ENCODE measurements at places on chromosomes 16 and 17.

- no peak for DNase-seq
These were observed 15.4 kb downstream of the UBN1 start for GRCh38 chr16:4862639-4863038.

GRCh38 chr16:53220585-53220984 is 165.8 kb downstream of the CHD9 start:
- no peak for DNase-seq

- no peak for DNase-seq
These were observed 3.4 kb downstream of the SP6 start for GRCh38 chr17:47847341-47848197.

DNA sequence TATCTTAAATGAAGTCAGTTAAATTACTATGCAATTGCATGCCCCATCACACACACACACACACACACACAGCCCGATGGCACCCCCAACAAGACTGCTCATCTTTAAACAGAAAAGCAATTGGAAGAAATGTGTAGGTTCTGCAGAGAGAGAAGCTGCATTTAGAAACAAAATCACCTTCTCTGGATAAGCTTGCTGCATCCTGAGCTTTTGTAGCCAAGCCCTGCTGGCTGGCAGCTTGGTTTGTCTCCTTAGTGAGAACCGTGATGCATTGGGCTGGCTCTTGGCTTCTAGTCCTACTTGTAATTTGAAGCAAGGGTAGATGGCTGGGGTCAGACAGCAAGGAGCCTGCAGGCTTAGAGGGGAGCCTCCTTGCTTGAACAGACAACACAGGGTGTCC is 153.8 kb downstream of the SOX9 start:
- DNase-seq: no peak

DNA sequence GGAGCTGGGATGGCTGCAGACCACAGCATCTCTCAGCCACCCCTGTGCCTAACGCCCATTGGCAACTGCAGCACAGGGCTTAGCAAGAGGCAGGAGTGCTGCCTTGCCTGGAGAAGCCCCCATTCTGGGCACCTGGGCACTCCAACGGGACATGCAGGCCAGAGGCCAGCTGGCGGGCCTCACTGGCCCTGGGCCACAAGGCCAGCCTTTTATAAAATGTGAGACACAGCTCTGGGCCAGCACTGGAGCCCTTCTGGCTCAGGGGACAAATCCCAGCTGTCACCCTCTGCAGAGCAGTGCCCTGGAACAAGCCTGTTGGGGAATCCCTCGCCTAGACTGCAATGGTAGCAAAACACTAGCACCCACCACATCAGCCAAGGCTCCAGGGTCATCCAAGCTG is 171.8 kb downstream of the WSCD1 start:
- no peak for DNase-seq

GRCh38 chr16:31478956-31479355 is 4.0 kb upstream of the SLC5A2 start:
- DNase-seq: no peak

- no peak for DNase-seq
These were observed 25.9 kb downstream of the TMEM94 start for GRCh38 chr17:75482098-75482942.

- no peak for DNase-seq
These were observed 166.2 kb downstream of the RPTOR start for GRCh38 chr17:80710714-80711302.

DNA sequence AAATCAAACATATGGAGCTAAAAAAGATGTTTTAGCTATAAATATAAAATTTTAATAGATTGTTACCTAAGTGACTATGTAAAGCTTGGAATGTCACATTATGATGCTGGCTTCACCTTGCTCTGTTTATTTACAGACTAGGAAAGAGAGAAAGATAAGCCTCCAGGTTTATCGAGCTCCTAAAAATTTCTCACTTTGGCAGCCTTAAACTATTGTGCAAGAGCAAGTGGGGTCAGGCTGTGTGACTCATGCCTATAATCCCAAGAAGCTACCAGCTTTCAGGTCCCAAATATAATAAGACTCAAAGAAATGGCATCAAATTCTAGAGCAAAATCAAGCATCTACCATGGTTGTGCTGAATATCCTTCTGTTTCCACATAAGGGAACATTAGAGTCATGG is 34.3 kb upstream of the PRSS54 start:
- no peak for DNase-seq

Data from activated CD4-positive, CD25-positive, alpha-beta regulatory T cell (primary cell).